ENCODE measurements at places on chromosomes 12 and 14.

DNA sequence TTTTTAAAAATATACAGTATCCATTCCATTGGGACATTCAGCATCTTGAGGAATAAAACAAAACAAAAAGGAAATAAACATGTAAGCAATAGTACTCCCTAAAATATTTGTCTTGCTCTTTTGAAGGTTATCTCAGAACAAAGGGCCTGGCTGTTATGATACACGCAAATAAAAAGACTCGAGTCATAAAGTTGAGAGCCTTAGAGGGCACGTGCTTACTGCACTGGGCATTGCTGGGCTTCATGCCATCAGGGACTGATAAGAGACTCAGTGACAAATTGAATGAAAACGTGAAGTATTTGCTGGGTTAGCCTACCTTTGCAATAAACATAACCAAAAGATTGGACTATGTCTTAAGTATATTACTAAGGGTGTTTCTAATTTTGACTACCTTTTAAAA, 118.9 kb downstream of the SLC35F4 start:
- DNase-seq, result peak; percentile 9

- DNase-seq, result no peak
Measured at GRCh38 chr14:80940146-80940545, 1.4 kb downstream of the CEP128 start.

GRCh38 chr14:80465546-80466220, 254.4 kb upstream of the DIO2 start:
- DNase-seq, result no peak

- DNase-seq, result no peak
Measured at GRCh38 chr14:106790189-106791036, 1264.0 kb downstream of the TMEM121 start.

- no peak for DNase-seq
Measured at GRCh38 chr12:31308116-31308515, 17.8 kb downstream of the SINHCAF start.

- no peak for DNase-seq
Measured at GRCh38 chr12:6788972-6789924, at the start of gene CD4. TSS of gene CD4 (plus strand) at chr12:6789528. CDS start at chr12:6800139, 10,611 bp downstream.

GRCh38 chr12:12244341-12244740, 22.5 kb downstream of the LRP6 start:
- no peak for DNase-seq

DNA sequence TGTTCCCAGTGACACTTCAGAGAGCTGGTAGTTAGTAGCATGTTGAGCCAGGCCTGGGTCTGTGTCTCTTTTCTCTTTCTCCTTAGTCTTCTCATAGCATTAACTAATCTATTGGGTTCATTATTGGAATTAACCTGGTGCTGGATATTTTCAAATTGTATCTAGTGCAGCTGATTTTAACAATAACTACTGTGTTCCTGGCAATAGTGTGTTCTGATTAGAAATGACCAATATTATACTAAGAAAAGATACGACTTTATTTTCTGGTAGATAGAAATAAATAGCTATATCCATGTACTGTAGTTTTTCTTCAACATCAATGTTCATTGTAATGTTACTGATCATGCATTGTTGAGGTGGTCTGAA, 3.0 kb downstream of the FOS start:
- DNase-seq, result no peak

DNA sequence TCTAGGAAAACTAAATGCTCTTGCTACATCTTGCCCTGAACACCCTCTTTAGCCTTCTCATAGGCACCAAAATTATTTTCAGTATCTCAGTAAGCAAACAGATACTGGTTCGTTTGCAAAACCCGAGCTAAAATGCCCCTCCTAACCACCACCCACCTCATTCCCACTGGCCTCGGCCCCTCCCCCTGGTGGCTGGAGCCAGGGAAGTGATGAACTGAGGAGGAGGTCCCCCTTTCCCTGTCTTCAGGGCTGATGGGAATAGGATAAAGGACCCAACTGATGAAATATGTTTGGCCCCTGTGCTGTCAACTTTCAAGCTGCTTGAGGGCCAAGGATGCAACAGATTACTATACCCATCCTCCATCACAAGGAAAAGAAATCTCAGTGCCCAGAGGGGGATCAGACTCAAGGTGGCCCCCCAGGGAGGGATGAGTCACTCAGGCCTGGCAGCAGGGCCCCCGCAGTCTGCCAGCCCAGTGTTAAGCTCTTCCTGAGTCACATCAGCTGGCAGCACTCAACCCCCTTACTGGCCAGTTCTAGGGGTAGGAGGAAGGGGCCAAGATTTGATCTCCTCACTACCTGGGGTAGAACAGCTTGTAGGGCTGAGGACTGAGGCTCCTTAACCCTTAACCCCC, 1.7 kb downstream of the ANKRD52 start:
- peak; percentile 67 for DNase-seq

- DNase-seq, result no peak
Measured at GRCh38 chr12:18135086-18135485, 45.1 kb upstream of the RERGL start.

GRCh38 chr12:51917746-51918453, 10.6 kb downstream of the ACVRL1 start:
- DNase-seq, result no peak

DNA sequence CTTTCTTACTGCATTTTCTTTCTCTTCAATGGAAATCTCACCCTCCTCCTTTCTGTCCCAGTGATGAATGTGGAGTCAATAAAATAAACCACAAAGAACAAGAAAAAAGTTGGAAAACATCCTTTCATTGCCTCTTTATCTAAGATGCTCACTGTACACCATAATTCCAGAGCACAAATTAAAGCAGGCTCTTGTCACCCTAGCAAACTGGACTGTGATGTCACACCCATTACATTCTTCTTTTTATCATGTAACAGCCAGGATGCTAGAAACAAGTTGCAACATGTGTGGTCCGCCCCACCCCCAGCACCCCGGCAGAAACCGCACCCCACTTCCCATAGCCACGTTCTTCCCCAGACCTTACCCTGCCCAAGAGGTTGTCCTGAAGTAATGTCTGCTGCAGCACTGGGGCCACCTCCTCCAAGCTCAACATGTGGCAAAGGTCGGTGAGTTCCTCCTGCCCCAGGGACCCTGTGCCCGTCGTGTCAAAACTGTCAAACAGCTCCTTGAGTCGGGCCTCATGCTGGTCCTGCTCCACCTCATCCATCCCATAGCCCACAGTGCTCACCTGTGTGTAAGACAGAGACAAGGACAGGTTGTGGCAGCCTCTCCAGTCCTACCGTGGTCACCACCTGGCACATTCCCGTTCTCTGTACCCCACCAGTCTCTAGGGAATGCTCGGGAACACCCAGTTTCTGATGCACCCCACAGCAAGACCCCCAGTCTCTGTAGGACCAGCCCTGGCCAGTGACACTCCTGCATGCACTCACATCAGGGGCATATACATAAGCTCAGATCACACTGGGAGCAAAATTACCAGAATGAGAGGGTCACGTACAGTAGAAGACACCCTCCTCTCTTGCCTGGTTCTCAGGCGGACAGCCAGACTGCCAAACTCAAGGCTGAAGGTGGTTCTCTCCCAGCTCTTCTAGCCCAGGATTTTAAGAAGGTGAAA, 9.2 kb downstream of the NIN start:
- no peak for DNase-seq

DNA sequence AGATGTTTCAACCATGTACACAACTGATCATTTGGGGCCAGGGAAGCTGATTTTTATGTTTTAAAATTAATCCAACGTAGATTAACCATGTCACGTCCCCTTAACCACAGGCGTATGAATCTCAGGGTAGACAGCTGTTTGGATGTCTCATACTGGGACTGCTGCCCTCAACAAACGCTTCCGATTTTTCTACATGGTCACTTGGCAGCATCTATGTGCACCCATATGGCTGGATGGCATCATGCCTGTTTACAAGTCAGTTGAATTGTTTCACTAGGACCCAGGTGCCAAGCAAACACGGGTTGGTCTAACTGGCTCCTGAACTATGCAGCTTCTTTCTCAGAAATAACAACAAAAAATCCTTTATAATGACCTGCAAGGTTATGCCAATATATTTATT, 393.8 kb downstream of the NPAS3 start:
- DNase-seq, result no peak

DNA sequence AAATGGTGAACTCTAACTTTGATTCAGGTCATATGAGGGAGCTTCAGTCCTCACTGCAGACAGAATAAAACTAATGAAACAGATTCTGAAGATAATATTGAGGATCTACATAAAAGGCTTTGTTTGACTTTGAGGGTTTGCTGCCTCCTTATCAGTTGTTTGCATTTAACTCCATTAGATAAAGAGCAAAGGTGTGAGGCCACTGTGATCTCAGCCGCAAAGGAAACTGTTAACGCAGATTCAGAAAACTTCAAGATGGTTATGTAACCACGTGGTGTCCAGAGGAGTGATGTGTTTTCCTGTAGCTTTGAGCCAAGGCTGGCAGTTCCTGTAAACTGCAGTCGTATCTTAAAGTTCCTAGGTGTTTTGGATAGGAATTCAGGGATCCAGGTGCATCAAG, 67.8 kb downstream of the METTL25 start:
- DNase-seq, result no peak

GRCh38 chr12:51941604-51942003, 9.9 kb upstream of the ACVR1B start:
- no peak for DNase-seq

- DNase-seq, result no peak
Measured at GRCh38 chr12:71562676-71563595, 100.7 kb downstream of the ZFC3H1 start.

- no peak for DNase-seq
Measured at GRCh38 chr14:34620839-34621238, 9.1 kb downstream of the SNX6 start.

GRCh38 chr14:48616931-48617330, 941.5 kb upstream of the MDGA2 start:
- no peak for DNase-seq

- no peak for DNase-seq
Measured at GRCh38 chr14:57863471-57863870, 2.4 kb downstream of the SLC35F4 start.
